H1 (cell line): ENCODE measurements at places on chromosomes 4 and X.

DNA sequence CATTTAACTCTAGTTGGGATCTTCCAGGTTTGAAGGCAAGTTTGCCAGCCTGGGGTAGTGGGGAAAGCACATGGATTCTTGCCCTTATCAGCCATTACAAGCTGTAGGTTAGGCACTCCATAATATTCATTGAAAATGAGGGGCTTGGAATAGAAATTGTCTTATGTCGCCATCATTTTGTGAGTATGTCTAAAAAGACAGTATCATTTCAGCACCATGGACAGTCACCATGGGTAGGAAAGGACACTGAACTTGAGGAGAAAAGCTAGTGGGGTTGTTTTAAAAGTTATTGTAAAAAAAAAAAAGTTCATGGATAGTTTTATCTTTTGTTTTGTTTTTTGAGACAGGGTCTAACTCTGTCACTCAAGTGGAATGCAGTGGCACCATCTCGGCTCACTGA is 356.1 kb downstream of the HNRNPD start:
- H3K4me3 ChIP-seq: no peak overlapping the region
- DNase-seq: no peak
- H3K4me1 ChIP-seq: no peaks in the 10 kb centered on the region
- H3K27me3 ChIP-seq: no peaks in the 10 kb centered on the region
- H3K27ac ChIP-seq: no peak overlapping the region

DNA sequence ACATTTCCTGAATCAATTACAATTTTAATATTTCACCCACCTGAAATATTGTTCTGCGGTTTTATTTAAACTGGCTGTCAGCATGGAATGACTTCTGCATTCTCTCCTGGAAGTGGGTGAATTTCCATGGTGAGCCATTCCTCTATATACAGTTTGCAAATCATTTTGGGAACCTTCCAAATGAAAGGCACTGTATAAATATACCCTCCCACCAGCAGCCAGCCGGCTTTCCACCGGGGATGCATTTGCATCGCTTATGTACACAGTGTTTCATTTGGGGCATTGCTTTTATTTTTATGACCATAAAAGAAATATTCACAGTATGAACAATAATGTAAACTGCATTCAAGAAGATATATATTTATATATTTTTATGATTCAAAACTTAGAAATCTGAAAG is 4.7 kb upstream of the IL1RAPL1 start:
- no peak overlapping the region for H3K4me3 ChIP-seq
- no peak for DNase-seq
- no peak overlapping the region for H3K27ac ChIP-seq
- no peaks in the 10 kb centered on the region for H3K27me3 ChIP-seq

DNA sequence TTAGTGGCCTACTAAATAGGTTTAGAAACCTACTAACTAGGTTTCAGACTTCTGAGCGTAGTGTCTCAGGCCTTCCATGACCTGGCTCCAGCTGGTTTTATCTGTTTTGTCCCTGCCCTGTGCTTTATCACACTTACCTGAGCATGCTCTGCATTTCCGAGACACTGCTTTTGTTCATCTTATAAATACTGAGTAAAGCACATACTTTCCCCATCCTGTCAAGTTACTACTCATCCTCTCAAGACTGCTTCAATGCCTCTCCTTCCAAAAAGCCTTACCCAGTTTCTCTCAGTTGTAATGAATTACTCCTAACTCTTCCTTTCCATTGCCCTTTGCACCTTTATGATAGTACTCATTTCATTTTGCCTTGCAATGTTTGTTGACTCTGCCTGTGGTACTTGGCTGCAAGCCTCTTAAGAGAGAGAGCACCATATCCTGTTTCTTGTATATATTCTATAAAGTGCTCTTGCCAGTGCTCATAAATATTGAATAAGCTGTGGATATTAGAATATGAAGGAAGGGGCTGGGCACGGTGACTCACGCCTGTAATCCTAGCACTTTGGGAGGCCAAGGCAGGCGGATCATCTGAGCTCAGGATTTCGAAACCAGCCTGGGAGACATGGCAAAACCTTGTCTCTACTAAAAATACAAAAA is 34.4 kb downstream of the SLAIN2 start:
- no peak overlapping the region for H3K4me3 ChIP-seq
- H3K4me1 ChIP-seq: no peaks in the 10 kb centered on the region

- H3K27ac ChIP-seq: no peak overlapping the region
- H3K36me3 ChIP-seq: no peaks in the 10 kb centered on the region
- DNase-seq: no peak
- H3K4me3 ChIP-seq: no peak overlapping the region
These were observed 552.4 kb upstream of the MAGEB2 start for GRCh38 chrX:29662759-29663503.

GRCh38 chr4:2059046-2059725 is at the start of gene NAT8L:
NAT8L (plus strand) TSS chr4:2059327; CDS start chr4:2059512, 185 bp downstream.
- H3K27me3 ChIP-seq: peaks cover 22% of the 10 kb centered on the region
- H3K27ac ChIP-seq: no peak within 1 kb of the TSS
- peaks cover under 1% of the 10 kb centered on the region; the same call in 1 of the 2 replicates for H3K36me3 ChIP-seq
- H3K4me1 ChIP-seq: peaks cover 3% of the 10 kb centered on the region; the same call in 1 of the 2 replicates
- no peak for DNase-seq

DNA sequence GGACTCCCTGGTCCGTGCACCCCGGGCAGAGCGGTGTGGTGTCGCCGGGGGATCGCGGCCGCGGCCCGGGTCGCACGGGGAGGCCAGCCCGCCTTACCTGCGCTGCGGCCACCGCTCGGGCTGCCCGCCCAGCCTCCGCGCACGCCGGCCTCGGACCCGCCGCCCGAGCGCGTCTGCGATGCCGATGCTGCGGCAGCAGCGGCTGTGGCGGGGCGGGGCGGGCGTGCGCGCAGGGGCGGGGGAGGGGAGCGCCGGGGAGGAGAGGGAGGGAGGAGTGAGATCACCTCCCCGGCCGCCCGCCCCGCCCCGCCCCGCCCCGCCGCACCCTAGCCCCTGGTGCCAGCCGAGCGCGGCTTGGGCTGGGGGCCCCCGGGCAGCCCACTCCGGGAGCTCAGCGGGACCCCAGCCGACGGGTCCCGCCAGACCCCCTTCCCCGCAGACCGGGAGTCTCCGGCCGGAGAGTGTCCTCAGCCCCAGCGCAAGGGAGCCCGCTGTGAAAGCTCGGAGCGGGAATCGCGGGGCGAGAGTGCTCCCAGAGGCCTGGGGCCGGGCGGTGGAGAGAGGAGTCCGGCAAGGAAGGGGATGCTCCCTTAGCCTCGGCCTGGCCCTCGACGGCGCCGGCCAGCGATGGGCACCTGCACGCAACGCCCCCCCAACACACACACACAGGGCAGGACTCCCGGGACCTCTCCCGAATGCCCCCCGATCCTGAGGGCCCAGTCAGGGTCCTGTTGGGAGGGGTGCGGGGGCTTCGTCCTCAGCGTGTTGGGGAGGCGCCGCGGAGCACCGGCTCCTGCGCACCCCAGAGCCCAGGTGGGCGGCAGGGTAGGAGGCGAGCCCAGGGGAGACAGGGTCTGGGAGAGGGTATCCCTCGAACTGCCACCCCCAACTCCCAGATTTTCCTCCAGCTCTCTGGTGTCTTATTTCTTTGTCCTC is at the start of gene L1CAM:
L1CAM (minus strand) TSS at position 206 of the 936 bp plus-strand sequence. CDS start 10,337 bp downstream, outside the sequence.
- H3K4me3 ChIP-seq: peak within 1 kb of the TSS; percentile 51
- H3K36me3 ChIP-seq: no peaks in the 10 kb centered on the region
- no peaks in the 10 kb centered on the region for H3K27me3 ChIP-seq
- DNase-seq: no peak
- H3K27ac ChIP-seq: no peak within 1 kb of the TSS

DNA sequence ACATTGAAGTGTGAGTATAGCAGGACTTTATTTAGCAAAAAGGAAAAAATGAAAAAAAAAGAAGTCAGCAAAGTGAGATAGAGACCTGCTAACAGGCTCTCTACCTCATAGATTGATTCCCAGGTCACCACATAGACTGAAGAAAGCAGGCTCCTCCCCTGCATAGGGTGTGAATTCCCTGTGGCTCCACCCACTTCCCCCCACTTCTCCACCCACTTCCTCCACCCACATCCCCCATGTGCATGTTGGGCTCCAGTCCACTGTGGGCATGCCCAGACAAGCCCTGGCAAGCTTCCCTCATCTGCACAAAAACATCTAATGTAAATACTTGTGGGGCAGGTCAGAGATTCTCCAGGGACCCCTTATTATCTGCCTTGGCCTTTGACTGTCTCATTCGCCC is 97.8 kb downstream of the TMEM47 start:
- peak; percentile 50 for DNase-seq

- H3K36me3 ChIP-seq: no peaks in the 10 kb centered on the region
- no peaks in the 10 kb centered on the region for H3K27me3 ChIP-seq
- DNase-seq: no peak
- no peak overlapping the region for H3K4me3 ChIP-seq
- no peak overlapping the region for H3K27ac ChIP-seq
These were observed 87.8 kb downstream of the NCAPG start for GRCh38 chr4:17898553-17899055.

DNA sequence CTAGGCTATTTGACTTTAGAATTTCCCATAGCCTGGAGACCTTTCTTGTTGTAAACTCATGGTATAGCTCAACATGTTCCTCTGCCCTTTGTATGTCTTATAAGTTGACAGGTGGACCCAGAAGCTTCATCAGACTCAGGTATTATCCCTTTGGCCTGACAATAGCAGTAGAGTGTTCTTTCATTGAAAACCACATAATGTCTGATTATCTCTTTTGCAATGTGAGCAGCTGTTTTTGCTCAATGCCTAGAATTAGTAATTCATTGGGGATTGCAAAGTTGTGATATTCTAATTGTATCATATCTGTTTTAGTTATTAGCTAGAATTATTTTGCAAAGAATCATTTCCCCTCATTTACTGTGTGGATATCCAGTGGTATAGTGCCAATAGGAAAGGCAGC is 27.5 kb downstream of the TBC1D19 start:
- DNase-seq: no peak
- H3K4me3 ChIP-seq: no peak overlapping the region
- no peaks in the 10 kb centered on the region for H3K4me1 ChIP-seq
- H3K27me3 ChIP-seq: no peaks in the 10 kb centered on the region
- no peak overlapping the region for H3K27ac ChIP-seq
- H3K36me3 ChIP-seq: no peaks in the 10 kb centered on the region

DNA sequence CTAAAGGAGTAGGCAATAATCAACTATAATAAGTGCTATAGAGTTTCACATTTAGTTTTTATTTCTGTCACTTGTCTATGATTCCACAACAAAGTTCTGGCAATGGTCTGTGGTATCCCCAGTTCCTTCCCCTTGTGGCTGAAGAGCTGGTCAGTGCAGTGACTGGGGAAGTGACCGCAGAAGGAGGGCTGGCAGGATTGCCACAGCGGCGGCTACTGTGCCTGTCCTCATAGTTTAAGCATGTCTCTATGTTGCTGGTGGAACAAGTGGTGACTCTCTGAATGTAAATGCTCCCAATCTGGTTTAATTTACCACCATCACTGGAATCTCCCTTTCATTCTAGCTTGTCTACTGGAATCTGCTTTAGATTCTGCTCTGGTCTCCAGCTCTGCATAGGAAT is 170.6 kb upstream of the GK2 start:
- H3K4me3 ChIP-seq: no peak overlapping the region
- no peak for DNase-seq
- no peaks in the 10 kb centered on the region for H3K36me3 ChIP-seq
- H3K27me3 ChIP-seq: peaks cover 1% of the 10 kb centered on the region

DNA sequence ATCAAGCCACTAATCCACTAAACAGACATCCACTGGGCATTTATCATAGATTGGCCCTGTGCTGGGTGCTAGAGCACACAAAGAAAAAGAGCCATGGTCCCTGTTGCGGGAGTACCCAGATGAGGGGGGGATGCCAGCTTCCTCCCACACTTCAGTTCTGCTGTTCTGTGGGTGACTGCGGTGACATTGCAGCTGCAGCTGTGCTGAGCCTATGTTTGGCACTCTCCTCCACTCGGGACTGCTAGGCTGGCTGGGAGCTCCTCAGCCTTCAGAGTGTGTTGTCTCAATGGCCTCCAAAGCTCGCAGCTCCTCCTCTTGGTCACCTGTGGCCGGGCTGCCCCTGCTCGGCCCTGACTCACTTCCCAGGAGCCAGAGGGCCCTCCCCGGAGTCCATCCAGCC is 173.2 kb downstream of the CLCN4 start:
- no peak overlapping the region for H3K27ac ChIP-seq
- no peaks in the 10 kb centered on the region for H3K36me3 ChIP-seq
- no peak for DNase-seq
- no peak overlapping the region for H3K4me3 ChIP-seq
- no peaks in the 10 kb centered on the region for H3K4me1 ChIP-seq

DNA sequence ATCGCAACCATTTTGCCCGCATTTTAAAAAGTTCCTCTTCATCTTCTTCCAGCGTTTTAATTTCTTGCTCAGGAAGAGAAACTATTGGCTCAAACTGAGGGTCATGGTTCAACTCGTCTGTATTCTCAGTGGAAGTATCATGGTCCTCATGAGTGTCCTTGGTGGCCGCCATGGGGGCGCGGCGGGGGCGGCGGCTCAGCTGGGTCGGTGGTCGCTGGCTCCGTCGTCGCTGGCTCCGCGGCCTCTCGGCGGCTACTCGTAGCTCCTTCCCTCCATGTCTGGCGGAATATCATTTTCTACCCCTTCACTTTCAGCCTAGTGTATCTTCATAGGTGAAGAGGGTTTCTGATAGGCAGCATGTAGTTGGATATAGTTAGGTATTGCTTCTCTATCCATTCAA is 492.0 kb upstream of the MAGEB18 start:
- H3K36me3 ChIP-seq: no peaks in the 10 kb centered on the region
- no peak overlapping the region for H3K4me3 ChIP-seq

DNA sequence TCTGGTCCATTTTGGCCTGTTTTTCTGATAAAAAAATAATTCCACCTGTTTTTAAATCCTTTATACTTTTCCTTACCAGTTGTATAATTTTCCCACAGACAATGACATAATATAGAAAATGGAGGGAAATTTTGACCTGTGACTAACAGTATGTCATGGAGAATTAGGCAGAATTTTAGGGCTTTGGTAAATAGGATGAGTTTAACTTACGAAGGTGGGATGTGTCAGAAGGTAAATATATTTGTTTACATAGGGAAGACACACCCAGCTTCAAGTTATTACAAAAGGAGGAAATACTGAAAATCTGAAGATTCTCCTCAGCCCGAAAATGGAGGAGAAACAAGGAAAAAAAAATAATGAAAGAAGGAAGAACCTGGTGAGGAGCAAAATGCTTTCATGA is 64.6 kb upstream of the PPP3CA start:
- H3K4me3 ChIP-seq: no peak overlapping the region
- no peaks in the 10 kb centered on the region for H3K36me3 ChIP-seq
- no peaks in the 10 kb centered on the region for H3K27me3 ChIP-seq
- no peak for DNase-seq
